ENCODE measurements at places on chromosomes 11 and 22. TPM values are rescaled to one million over a fixed set of nuclear protein-coding genes. Genes with fewer than 3 reads are reported as not detected.

- DNase-seq: no peak
Observed at GRCh38 chr11:62071408-62071807, 52.4 kb upstream of the INCENP start.

GRCh38 chr11:79807506-79807905 is 366.7 kb upstream of the TENM4 start:
- no peak for DNase-seq

DNA sequence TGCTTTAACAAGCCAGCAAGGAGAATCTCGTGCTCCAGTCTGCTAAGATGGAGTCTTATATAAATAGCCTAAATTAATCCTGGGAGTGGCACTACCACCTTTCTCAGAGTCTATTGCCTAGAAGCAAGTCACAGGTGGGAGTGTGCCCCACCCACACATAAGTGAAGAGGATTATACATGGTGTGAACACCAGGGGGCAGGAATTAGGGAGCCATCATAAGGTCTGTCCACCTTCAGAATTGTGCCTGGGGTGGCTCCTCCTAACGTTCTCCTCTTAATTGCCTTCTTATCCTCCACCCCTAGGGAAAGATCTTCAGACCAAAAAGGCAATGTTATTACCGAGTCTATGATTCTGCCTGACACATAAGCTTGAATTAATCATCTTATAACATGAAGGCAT is 276.8 kb upstream of the SESN3 start:
- no peak for DNase-seq

DNA sequence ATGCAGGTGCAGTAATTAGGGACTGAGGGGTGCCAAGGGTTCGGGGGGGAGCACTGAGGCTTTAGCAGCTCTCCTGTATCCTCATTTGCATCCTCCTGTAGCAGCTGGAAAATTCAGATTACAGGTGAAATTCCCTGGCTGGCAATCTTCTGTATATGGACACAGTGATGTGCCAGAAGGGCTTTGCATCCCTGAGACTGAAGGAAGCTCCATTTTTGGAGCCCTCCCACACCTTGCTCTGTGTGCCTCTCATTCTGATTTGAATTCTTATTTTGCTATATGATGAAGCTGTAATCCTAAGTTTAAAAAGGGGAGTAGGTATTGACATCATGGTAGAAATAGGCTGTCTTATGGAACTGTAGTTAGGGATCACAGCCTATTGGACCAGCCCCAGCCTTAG is 46.6 kb downstream of the SCN3B start:
- no peak for DNase-seq

Gene RPS6KA4
- total RNA-seq: 42.4 TPM

Gene GRAP2
- 10.1 TPM for total RNA-seq

Gene CD3E
- total RNA-seq: 14.5 TPM

GRCh38 chr11:88489030-88489429 is 151.5 kb upstream of the CTSC start:
- DNase-seq: no peak

DNA sequence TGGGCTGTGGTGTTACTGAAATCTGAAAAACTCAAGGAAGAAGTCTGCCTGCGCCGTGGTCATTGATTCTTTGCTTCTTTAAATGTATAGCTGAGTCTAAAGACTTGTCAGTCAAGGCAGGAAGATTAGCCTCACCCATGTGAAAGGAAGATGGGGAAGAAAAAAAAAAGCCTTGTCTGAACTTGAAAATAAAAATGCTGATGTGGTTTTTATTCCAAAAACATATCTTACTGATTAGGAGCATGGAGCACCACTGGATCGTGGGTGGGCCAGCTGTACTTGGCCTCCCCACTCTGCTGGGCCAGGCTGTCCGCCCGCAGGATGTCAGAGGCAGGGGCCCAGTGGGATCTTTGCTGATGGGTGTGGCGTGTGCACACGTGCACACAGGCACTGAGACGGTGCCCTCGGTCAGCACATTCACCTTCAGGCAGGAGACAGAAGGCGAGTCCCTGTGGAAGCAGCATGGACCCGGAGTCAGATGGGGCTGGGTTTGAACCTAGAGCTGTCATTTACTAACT is 111.9 kb downstream of the WNT7B start:
- no peak for DNase-seq

- DNase-seq: peak; percentile 62
Observed at GRCh38 chr11:3217818-3218482, 663 bp downstream of the MRGPRG start.

Gene SCGB1D2
- total RNA-seq: not detected

DNA sequence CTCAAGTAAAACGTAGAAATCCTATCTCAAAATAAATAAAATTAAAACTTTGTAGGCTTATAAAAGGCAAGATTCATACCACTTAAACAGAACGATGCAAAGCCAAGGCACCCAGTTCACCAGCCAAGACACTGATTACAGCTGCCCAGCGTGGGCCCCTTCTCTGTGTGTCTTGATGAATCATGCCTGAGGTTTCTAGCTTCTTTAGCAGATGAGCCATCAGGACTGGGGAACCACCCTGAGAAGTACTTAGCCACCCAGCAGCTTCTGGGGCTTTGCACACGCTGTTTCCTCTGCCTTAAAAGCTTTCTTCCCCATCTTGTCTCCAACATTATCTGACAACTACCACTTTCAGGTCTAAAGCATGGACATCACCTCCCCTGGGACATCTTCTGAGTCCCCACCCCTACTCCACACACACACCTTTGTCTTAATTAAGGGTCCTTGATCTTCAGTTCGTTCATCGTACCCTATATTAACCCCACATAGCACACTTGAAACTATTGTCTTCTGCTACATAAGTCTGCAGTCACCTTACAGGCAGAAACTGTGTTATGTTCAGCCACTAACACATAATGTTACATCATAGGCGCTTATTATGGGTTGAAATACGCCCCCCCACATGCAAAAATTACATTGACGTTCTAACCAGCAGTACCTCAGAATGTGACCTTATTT is 8.7 kb upstream of the LAYN start:
- DNase-seq: no peak

DNA sequence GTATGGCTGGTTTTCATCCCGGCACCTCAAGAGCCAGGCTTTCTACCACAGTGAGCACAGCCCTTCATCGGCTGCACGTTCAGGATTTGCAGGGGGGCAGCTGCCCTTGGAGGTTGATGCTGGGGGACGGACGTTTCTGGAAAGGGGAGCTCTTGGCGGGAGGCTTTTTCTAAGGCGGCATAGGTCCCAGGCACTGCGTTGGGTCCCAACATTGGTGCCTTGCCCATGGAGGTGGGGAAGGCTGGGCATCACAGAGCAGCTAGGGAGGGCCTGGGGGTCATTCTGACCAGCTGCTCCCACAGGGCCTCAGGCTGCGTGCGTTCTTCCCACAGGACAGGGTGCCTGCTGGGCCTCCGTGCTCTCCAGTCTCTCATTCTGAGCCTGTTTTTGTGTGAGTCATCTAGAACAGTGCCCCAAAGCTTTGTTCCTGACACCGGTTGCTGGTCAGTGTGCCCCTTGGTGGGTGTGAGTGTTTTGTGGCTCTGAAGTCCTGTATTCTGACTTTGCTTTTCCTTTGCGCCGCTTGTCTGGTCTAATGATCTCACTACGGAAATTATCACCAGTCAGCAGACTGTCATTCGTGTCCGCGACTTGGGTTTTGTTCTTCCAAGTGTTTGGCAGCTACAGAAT is 275.9 kb downstream of the TBC1D22A start:
- DNase-seq: peak; percentile 48

Gene ACRV1
- total RNA-seq: not detected

- DNase-seq: no peak
Observed at GRCh38 chr11:99069856-99070444, 49.2 kb downstream of the CNTN5 start.

- DNase-seq: no peak
Observed at GRCh38 chr11:15236559-15236958, 121.8 kb downstream of the INSC start.

Gene KRTAP5-2
- not detected for total RNA-seq

Gene C1QTNF4
- 0.55 TPM for total RNA-seq

GRCh38 chr11:93285430-93285829 is 45.1 kb upstream of the DEUP1 start:
- no peak for DNase-seq

Measured in upper lobe of right lung (tissue), 1 donor.